ENCODE measurements at places on chromosomes 5 and 9.

DNA sequence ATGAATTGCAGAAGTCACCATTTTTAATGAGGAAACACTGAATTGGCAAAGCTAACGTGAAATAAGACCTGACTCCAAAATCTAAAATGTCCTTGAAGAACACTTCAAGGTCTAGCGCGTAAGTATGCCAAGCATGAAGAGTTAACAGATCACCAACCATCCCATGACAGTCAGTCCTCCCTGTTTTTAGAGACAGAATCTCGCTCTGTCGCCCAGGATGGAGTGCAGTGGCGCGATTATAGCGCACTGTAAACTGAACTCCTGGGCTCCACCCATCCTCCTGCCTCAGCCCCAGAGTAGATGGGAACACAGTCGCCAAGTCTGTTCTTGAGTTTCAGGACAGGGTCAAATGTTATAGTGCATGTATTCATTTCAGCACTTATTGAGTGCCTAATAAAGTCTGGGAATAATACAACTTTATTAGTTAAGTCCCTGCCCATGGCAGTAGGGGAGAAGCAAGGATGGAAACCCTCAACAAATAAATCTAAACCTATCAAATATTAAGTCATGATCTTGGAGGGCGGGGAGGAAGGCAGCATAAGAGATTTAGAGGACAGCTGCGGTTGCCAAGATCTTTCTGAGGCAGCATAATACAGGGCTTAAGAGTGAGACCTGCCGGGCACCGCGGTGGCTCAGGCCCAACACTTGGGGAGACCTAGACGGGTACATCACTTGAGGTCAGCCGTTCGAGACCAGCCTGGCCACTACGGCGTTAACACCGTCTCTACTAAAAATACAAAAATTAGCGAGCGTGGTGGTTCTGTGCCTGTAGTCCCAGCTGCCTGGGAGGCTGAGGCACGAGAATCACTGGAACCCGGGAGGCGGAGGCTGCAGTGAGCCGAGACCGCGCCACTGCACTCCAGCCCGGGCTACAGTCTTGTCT lies 1.1 kb downstream of the ATPSCKMT start:
- DNase-seq = no peak

GRCh38 chr9:13942695-13943094 lies 371.2 kb downstream of the NFIB start:
- DNase-seq = no peak

- DNase-seq = no peak
These were observed 21.1 kb upstream of the LHX2 start for GRCh38 chr9:123990427-123990826.

- no peak for DNase-seq
These were observed 6.8 kb upstream of the TOR2A start for GRCh38 chr9:127741831-127742434.

GRCh38 chr5:76836585-76836984 lies 13.2 kb upstream of the S100Z start:
- DNase-seq = no peak

DNA sequence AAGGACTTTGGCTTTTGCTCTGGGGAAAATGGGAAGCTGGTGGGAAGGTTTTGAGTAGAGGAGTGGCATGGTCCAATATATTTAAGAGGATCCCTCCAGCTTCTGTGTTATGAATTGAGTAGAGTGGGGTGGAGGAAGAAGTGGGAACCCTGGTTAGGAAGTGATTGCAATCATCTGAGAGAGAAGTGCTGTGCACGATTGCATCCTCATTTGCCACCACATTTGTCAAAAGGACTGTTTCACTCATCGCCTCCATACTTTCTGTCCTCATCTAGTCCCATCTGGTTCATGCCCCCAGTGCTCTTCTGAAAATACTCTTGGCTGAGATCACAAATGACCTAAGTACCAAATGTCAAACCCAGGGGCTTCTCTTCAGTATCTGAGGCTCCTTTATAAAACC lies 192.1 kb downstream of the RAB3C start:
- DNase-seq = no peak

DNA sequence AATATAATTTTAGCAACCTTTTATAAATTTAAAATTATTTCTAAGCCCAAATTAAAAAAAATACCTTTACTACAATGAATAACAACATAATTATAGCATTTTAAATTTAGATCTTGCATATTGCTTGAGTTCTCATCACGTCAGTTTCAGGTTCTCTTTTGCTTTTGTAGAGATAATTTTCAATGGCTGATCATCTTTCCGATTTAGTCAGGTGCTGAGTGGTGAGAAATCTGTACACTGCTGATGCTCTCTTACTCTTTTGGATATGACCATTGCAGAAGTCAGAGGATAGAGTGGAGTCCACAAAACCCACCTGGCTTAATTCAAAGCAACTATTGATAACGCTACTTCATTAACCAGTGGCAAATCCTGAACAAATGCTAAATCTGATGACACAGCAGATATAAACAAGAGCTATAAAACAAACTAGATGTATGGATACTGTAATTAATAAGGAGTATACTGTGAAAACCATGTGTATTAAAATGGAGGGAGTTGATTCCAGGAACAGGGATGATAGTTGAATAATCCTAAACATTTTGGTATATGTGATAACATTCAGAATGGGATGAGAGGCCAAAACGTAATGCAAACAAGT lies 394.8 kb downstream of the CSNK1G3 start:
- DNase-seq = no peak

DNA sequence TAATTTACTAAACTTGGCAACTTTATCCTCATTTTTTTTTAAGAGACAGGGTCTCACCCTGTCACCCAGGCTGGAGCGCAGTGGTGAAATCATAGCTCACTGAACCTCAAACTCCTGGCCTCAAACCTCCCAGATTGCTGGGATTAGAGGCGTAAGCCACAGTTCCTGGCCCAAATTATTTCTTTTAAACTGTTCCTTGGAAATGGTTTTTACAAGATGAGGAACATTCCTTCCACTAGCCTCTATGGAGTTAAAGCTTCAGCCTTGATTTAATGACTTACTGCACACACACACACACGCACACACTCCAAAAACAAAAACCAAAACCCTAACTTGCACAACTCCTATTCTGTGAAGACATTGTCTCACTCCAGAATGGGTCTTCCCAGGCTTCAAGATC lies 77.2 kb upstream of the TARS1 start:
- DNase-seq = no peak

- no peak for DNase-seq
These were observed 192.4 kb downstream of the ADAMTSL1 start for GRCh38 chr9:18666348-18666747.

DNA sequence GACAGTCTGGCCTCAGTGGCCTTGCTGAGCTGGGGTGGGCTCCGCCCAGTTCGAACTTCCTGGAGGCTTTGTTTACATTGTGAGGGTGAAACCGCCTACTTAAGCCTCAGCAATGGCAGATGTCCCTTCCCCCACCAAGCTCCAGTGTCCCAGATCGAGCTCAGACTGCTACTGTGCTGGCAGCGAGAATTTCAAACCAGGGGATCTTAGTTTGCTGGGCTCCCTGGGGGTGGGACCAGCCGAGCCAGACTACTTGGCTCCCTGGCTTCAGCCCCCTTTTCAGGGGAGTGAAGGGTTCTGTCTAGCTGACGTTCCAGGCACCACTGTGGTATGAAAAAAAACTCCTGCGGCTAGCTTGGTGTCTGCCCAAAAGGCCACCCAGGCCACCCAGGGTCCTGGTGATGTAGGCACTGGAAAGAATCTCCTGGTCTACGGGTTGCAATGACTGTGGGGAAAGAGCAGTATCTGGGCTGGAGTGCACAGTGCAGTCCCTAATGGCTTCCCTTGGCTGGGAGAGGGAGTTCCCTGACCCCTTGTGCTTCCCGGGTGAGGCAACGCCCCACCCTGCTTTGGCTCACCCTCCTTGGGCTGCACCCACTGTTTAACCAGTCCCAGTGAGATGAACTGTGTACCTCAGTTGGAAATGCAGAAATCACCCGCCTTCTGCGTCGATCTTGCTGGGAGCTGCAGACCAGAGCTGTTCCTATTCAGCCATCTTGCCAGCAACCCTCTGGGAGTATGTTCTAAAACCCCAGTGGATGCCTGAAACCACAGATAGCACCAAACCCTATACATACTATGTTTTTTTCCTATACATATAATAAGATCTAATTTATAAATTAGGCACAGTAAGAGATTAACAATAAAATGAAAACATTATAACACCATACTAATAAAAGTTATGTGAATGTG lies 95.5 kb downstream of the TMEM161B start:
- no peak for DNase-seq

- DNase-seq = no peak
These were observed 787.3 kb upstream of the WWC1 start for GRCh38 chr5:167503926-167504720.

GRCh38 chr9:22111176-22111953 lies 102.3 kb upstream of the CDKN2B start:
- DNase-seq = no peak

GRCh38 chr5:73858776-73859175 lies 232.8 kb downstream of the ARHGEF28 start:
- DNase-seq = no peak

DNA sequence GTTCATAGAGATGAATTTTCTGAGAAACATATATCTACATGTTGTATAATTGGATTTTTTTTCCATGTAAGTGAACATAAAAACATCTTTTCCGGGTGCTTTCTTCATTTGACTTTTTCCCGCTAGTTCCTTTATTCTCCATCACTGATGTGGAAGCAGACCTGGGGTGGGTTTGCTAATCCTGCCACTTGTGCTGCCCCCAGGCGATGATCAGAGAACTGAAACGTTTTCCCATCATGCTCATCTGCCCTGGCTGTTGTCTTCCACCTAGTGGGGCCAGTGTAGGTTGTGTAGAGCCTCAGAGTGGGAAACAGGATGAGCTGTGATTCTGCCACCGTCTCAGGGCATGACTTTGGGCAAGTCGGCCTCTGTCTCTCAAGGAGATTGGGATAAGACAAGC lies 34.2 kb upstream of the TGFBR1 start:
- no peak for DNase-seq

DNA sequence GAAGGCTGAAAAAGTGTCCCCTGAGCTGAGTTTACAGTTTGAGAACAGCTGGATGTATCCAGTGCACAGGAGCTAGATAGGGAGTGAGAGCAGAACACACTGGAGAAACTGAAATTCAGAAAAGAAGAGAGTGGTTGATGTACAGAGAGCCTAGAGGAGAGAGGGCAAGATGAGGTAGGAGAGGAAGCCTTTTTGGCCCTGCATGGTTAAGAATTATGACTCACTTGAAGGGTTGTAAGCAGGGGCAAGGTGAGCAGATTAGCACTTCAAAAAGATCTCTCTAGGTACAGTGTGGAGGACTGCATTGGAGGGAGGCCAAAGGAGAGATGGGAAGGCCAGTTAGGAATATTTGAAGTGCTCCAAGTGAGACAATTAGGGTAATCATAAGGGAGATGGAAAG lies 25.2 kb downstream of the MCC start:
- DNase-seq = no peak

- no peak for DNase-seq
These were observed 49.1 kb upstream of the RNU6ATAC start for GRCh38 chr9:134213508-134213850.

GRCh38 chr9:89983411-89983810 lies 378.6 kb downstream of the GADD45G start:
- no peak for DNase-seq

DNA sequence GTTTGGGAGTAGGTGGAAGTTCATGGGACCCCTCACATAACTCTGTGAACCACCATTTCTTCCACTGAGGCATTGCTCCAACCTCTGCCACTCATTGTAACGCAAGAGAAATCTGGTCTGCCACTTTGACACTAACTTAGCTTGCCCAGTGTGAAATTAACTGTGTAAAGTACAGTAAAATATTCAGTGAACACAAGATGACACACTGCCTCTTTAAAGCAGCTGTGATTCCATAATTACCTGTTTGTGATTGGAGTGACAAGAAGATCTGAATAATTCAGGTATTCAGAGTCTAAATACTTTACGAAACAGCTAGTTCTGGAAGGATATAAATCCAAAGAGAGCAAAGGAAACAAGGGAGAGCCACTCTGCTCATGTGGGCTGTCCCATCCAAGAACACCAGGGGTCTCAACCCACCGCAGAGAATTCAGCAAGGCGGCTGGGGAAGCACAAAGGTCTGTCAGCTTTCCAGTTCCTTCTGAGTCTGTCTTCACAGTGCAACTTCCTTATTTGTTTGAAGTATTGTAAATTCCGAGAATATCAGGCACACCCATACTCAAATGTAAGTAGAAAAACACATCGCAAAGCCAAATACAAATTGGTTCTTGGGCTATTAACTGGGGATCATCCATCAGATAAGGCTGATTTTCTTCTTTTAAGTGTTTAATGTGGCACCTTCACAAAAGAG lies 86.9 kb downstream of the GNAQ start:
- no peak for DNase-seq

- no peak for DNase-seq
These were observed 12.3 kb downstream of the PRR7 start for GRCh38 chr5:177458912-177459350.

GRCh38 chr9:91193658-91194391 lies 167.9 kb downstream of the AUH start:
- DNase-seq = peak; percentile 72

DNA sequence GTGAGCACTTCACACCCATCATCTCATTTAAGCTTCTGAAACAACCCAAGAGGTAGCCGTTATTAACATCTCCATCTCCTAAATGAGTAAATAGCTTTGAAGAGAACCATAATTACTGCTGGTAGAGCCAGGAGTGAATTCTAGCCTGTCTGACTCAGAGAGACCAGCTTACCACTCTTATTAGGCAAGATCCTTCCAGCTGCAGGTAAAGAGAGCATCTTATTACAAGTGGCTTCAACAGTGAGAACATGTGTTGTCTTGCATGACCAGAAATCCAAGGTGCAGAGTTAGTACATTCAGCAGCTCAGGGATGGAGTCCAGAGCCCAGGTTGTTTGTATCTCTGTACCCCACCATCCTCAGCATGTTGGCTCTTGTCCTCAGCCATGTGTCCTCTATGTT lies 10.9 kb upstream of the AFAP1L1 start:
- DNase-seq = no peak

- DNase-seq = no peak
These were observed 16.3 kb downstream of the TSPAN17 start for GRCh38 chr5:176663566-176663965.

DNA sequence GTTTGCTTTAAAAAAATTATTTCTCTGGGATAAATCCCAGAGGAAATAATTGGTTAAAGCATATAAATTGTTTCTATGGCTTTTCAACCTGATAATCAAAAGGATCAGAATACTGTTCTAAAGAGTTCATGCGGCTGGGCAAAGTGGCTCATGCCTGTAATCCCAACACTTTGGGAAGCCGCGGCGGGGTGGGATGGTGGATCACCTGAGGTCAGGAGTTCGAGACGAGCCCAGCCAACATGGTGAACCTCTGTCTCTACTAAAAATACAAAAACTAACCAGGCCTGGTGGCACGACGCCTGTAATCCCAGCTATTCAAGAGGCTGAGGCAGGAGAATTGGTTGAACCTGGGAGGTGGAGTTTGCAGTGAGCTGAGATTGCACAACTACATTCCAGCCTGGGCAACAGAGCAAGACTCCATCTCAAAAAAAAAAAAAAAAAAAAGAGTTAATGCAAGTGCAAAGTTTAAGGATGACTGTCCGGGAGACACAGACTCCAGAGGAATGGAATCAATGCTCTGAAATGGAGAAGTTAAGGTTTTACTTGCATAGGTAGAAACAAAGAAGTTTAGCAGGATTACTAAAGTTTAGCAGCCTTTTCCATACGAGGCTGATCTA lies 16.6 kb upstream of the GRHPR start:
- no peak for DNase-seq

GRCh38 chr9:77933019-77933418 lies 98.6 kb downstream of the GNAQ start:
- no peak for DNase-seq

GRCh38 chr9:109817846-109818472 lies 38.0 kb downstream of the PALM2AKAP2 start:
- DNase-seq = peak; percentile 46

- no peak for DNase-seq
These were observed 15.2 kb downstream of the GBGT1 start for GRCh38 chr9:133148199-133149129.

- no peak for DNase-seq
These were observed 150.4 kb downstream of the FSTL4 start for GRCh38 chr5:133461796-133462516.

All from GM10248 (cell line).